ENCODE measurements at places on chromosomes 3 and 15.

DNA sequence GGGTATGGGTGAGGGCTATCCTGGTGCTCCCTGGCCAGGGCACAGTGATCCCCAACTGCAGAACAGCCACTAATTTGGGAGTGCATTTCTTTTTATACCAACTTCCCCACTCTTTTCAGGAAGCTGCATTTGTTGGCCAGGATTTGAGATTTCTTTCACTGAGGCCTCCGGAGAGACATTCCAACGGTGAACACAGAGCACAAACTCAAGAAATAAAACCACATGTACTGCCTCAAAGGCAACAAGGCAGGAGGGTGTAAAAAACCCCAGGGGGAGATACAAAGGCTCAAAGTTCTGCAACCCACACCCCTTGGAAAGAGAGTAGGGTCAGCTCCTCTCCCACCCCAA, 65.3 kb downstream of the CPN2 start:
- DNase-seq = no peak

DNA sequence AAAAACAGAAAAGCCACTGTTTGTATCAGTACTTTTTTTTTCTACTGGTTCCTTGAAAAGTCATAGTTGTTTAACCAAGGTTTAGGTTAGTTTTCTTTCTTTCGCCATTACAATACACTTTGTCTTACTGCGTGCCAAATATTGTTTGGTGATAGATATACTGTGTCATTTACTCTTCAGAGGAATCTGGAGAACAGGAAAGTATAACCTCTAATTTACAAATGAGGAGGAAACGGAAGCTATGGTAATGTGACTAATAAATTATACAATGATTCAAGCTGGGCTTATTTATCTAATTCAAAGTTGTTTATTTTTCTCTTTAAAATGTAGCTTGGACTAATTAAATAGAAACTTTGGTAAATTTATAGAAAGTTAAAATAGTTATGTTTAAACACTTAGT, 96.2 kb upstream of the ROBO2 start:
- no peak for DNase-seq

DNA sequence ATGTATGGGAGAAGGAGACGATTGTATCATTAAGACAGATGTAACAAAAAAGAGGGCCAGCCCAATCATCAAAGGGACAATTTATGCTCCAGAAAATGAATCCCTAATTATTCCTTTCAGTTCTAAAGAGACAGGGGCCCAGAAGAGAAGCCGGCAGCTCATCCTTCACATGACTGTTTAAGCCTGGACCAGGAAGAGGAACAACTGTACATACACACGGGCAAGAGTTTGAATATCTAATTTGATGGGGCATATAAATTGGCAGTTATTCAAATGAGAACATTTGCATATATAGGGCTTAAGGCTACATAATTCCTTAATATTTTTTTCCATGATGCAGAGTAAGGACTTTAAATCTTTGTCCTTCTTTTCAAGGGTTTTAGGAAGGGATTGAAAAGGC, 232.3 kb downstream of the TLE3 start:
- DNase-seq = no peak

- no peak for DNase-seq
Measured at GRCh38 chr15:80739919-80740318, 39.3 kb upstream of the CEMIP start.

- DNase-seq = no peak
Measured at GRCh38 chr15:85475317-85475701, 94.9 kb downstream of the AKAP13 start.

DNA sequence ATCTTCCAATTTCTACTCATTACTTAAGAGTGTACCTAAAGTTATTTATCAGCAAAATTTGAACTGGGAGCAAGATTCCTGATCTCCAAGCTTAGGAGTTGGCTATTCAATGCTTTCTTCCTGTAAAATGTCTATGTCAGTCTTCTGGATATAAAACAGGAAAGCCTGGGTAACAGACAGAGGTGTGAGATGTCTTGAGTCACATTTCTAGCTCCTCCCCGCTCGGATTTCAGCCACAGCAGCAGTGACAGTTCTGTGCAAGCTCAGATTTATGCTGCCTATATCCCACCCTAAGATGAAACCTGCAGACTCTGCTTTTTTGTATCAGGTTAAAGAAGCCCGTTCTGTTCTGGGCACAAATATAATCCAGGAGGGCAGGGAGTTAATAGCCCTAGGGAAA, 2.1 kb upstream of the ARMC8 start:
- no peak for DNase-seq

GRCh38 chr3:37129871-37130270, 44.5 kb downstream of the LRRFIP2 start:
- no peak for DNase-seq

DNA sequence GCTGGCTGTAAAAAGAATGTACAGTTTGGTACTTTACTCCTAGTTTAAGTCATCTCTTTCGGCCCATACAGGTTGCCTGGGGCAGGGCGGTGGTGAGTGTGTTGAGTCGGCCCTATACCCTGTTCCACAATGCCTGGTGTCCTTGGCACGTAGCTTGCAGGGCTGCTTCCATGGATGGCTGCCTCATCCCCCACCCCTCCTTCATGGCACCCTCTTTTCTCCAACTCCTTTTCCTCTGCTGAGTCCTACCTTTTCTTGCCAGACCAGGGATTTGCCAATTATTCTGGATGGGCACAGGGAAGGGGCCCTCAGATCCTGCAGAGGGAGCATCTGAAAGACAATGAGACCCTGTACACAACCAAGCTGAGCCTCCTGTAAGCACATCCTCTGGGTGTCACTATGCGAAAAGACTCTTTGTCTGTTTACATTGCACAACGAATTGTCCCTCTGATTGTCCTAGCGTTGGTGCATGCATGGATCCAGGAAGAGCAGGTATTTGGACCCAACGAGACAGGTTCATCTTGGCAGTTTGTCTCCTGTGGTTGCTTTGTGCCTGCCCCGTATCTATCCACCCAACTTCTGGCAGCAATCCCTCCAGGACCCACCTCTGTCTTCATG, 73.6 kb upstream of the CGNL1 start:
- no peak for DNase-seq

DNA sequence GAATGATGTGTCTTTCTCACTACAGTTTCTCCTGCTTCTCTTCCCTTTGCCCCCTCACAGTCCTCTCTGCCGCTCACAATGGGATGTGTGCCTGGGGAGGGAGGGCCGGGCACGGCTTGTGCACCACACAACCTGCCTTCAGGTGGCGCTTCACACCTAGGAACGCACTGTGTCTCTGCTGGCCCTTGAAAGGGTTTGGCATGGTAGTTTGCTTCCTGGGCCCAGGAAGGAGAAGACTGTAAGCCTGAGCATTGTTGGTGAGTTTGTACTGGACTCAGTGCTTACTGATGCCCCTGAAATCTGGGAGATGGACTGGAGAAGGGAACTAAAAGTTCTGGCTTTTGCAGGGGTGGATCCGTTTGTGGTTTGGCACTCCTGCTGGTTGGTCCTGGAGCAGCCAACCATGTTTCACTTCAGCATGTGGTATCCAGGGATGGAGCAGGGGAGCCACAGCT, 9.2 kb downstream of the ALPK3 start:
- no peak for DNase-seq

- DNase-seq = no peak
Measured at GRCh38 chr3:38542401-38543298, 46.5 kb downstream of the EXOG start.

- no peak for DNase-seq
Measured at GRCh38 chr3:55380561-55380960, 106.5 kb downstream of the WNT5A start.

- no peak for DNase-seq
Measured at GRCh38 chr3:115141033-115141757, 5.9 kb downstream of the ZBTB20 start.

GRCh38 chr3:159795042-159795441, 193.6 kb upstream of the IL12A start:
- no peak for DNase-seq

- DNase-seq = no peak
Measured at GRCh38 chr3:168275662-168276061, 179.9 kb upstream of the GOLIM4 start.

GRCh38 chr3:47430606-47431005, 45.1 kb downstream of the SCAP start:
- no peak for DNase-seq

DNA sequence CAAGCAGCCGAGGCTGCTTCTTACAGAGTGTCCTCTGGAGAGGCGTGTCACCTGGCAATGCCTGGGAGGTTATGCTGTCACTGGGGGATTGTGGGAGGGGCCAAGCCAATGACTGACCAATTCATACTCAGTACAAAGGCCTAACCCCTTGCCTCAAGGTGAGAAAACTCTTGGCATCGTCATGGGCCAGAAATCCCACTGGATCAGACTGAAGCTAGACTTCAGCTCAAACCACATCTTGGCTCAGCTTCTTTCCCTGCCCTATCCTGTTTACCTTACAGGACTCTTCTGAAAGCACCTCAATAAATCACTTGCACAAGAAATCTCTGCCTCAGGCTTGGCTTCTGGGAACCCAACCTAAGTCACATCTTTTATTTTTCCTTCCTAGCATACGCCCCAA, 9.5 kb downstream of the ANAPC13 start:
- no peak for DNase-seq

- DNase-seq = no peak
Measured at GRCh38 chr3:176579711-176580185, 617.5 kb downstream of the TBL1XR1 start.

- DNase-seq = no peak
Measured at GRCh38 chr3:192482391-192482790, 244.9 kb downstream of the FGF12 start.

DNA sequence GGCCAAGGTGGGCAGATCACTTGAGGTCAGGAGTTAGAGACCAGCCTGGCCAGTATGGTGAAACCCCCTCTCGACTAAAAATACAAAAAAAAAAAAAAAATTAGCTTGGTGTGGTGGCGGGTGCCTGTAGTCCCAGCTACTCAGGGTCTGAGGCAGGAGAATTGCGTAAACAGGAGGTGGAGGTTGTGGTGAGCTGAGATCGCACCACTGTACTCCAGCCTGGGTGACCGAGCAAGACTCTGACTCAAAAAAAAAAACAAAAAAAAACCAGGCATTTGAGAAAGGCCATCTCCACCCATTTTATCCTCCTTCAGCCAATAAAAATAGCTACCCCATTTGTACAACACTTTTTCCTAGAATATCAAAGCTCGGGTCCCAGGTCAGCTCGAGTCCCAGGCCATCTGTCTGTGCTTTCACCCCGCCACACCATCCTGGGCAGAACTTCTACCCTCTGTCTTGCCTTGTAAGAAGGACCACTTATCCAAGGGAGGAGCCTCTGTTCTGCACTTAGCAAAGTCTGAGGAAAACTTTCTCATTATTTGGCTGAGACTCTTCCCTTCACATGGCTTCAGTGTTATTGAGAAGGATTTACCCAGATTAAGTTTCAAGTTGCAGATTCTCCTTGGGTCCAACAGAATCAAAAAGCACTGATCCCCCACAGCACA, 99.1 kb downstream of the MESD start:
- DNase-seq = no peak

DNA sequence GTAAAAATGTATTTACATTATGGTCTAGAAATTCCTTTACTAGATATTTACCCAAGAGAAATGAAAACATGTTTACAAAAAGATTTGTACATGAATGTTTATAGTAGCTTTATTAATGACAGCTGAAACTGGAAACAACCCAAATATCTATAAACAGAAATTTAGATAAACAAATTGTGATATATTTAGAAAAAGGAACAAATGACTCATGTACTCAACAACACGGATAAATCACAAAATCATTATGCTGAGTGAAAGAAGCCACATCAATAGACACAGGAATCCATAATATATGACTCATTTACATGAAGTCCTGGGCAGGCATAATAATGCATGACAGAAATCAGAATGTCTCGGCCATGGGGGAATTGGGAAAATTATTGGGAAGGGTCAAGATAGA, 1020.2 kb downstream of the SQOR start:
- DNase-seq = no peak

DNA sequence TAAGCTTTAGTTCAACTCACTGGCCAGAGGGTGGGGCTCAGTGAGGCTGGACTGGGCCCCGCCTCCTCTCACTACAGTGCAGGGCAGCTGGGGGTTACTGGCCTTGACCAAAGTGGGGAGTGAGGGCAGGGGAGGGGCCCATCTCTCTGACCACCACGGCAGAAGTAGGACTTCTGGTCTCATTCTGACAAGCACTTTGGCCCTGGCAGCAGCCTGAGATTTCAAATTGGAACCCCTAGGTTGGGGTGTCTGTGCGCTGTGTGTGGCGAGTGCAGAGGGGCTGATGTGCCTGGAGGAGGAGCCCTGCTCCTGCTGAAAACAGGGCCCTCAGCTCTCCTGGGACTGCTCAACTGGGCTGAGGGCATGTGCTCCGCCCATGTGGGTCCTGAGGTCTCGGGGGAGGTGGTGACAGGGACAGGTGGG, 60.3 kb upstream of the RPL32 start:
- DNase-seq = no peak

DNA sequence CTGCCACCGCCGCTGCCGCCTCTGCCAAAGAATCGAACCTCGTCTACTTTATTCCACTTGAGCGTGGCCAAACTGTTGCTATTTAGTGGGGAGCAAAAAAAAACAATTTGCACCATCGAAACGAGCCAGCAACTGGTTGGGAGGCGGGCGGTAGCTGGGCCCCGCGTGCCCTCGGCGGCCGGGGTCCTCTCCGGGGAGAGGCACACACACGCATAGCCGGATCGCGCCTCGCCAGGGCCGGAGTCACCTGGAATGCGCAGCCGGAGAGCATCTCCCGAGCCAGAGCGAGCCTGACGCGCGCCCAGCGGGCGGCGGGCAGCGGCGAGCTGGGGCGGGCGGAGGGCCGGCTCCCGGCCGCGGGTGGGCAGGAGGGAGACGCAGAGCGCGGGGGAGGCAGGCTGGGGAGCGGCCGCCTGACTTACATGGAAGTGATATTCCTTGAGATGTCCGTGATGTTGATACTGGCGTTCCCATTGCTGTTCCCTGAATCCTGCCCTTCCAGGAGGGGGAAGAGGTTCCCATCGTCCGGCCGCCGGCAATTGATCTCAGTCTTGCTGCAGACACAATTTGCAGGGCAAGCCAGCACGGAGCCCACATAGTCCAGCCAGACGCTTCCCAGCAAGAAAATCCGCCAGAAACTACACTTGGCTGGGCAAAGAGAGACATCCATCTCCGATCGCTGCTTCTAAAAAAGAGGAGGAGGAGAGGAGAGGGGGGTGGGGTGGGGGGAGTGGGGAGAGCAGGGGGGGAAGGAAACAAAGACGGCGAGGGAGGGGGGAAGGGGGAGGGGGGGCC, 858 bp downstream of the NTRK3 start:
- no peak for DNase-seq

- DNase-seq = no peak
Measured at GRCh38 chr3:166526881-166527280, 689.7 kb upstream of the BCHE start.

GRCh38 chr3:4336850-4337546, 33.8 kb downstream of the SETMAR start:
- DNase-seq = no peak

DNA sequence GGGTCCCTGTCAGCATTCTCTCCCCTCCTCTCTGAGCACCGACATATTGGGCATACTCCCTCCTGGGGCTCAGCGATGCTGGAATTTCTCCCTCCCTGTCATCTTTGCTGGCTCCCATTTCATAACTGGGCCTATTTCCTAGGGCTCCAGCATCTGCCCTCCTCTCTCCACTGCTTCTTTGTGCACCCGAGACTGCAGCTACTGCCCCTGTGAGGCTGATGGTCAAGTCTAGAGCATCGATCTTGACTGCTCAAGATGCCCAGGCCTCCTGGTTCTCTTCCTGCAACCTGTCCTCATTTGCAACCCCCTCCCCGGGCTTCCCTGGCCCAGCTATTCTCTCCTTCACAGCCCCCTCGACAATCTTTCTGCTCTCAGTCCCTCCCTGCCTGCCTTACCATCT, 53.5 kb downstream of the WHAMM start:
- DNase-seq = no peak

GRCh38 chr3:126435456-126436315, 40.0 kb downstream of the ZXDC start:
- no peak for DNase-seq

All from stimulated activated CD4-positive, alpha-beta T cell treated with anti-CD3 and anti-CD28 coated beads, Interleukin-4, amount 100 ng/mL, for 1 hour (primary cell).